ENCODE measurements at places on chromosomes 7 and 10. TPM values are rescaled to one million over a fixed set of nuclear protein-coding genes. Genes with fewer than 3 reads are reported as not detected.

KCND2 gene
- total RNA-seq: 0.30 TPM

NUTM2D gene
- total RNA-seq: 6.2 TPM

ASZ1 gene
- total RNA-seq: not detected

TAS2R41 gene
- not detected for total RNA-seq

ABI1 gene
- 58.8 TPM for total RNA-seq

VGF gene
- 40.5 TPM for total RNA-seq

- DNase-seq: no peak
- no peaks in the 10 kb centered on the region for H3K4me1 ChIP-seq
- no peaks in the 10 kb centered on the region for H3K27me3 ChIP-seq
- H3K36me3 ChIP-seq: no peaks in the 10 kb centered on the region
- no peak overlapping the region for H3K4me3 ChIP-seq
Observed at GRCh38 chr10:128466831-128467371, 340.7 kb upstream of the MKI67 start.

GRCh38 chr7:149071641-149072437 lies 18.7 kb downstream of the ZNF786 start:
- H3K27ac ChIP-seq: no peak overlapping the region
- peaks cover 15% of the 10 kb centered on the region for H3K36me3 ChIP-seq
- H3K4me3 ChIP-seq: no peak overlapping the region
- H3K27me3 ChIP-seq: no peaks in the 10 kb centered on the region

GRCh38 chr10:124745252-124745651 lies 1.1 kb upstream of the FAM53B start:
- H3K4me1 ChIP-seq: peaks cover 29% of the 10 kb centered on the region
- no peak overlapping the region for H3K4me3 ChIP-seq
- H3K36me3 ChIP-seq: no peaks in the 10 kb centered on the region
- no peak overlapping the region for H3K27ac ChIP-seq
- DNase-seq: no peak

GRCh38 chr7:12827920-12828319 lies 140.5 kb downstream of the ARL4A start:
- H3K4me1 ChIP-seq: peaks cover 3% of the 10 kb centered on the region
- H3K4me3 ChIP-seq: no peak overlapping the region
- DNase-seq: peak; percentile 63
- peak overlapping the region; percentile 3 for H3K27ac ChIP-seq
- H3K36me3 ChIP-seq: no peaks in the 10 kb centered on the region
- no peaks in the 10 kb centered on the region for H3K27me3 ChIP-seq

- no peaks in the 10 kb centered on the region for H3K36me3 ChIP-seq
- no peak overlapping the region for H3K27ac ChIP-seq
- H3K27me3 ChIP-seq: no peaks in the 10 kb centered on the region
- DNase-seq: no peak
- no peaks in the 10 kb centered on the region for H3K4me1 ChIP-seq
Observed at GRCh38 chr7:146375170-146375569, 258.6 kb downstream of the CNTNAP2 start.

DNA sequence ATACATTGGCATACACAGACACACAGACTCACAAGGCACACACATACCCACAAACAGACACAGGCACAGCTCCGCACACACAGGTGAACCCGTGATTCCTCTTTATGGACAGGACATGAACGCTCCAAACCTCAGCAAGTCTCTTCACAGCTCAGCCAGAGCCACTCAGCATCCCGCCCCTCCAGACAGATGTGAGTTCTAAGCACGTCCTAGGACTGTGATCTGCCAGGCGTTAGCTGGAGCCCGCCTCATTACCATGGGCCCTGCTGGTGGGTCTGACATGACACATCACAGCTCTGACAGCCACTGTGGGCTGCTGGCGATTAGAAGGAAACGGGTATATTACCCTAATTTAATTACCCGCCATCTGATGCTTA lies 176.7 kb upstream of the PPP2R2D start:
- no peak overlapping the region for H3K27ac ChIP-seq
- H3K4me3 ChIP-seq: no peak overlapping the region
- no peaks in the 10 kb centered on the region for H3K4me1 ChIP-seq
- H3K36me3 ChIP-seq: no peaks in the 10 kb centered on the region

DNA sequence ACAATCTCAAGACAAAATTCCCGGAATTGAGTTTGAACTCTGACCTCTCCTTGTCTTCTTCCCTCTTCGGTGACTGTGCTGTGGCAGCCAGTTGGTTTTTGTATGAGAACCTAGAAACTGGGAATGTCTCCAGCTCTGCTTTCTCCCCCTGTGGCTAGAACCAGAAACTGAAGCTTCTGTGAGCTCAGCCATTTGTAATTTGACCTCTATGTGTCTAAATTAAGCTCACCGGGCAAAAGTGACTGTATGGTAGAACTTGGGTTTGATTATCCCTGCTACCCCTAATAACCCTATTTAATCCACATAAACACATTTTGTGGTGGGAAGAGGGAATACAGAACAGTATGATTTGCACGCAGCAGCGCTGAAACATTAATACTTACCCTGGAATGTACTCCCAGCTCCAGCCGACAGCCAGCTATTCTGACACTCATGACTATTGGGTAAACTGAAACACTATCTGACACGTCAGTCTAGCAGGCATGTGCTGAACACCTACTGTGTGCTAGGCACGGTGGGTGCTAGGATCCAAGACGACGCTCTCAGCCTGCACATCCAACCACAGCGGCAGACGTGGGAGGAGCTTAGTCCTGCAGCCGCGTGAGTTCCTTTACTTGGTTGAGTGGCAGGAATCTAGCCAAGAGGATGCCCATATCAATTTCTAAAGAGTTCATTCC lies 324.8 kb downstream of the SFMBT2 start:
- H3K27me3 ChIP-seq: no peaks in the 10 kb centered on the region
- H3K4me1 ChIP-seq: peaks cover 14% of the 10 kb centered on the region
- H3K36me3 ChIP-seq: no peaks in the 10 kb centered on the region
- H3K27ac ChIP-seq: no peak overlapping the region

DNA sequence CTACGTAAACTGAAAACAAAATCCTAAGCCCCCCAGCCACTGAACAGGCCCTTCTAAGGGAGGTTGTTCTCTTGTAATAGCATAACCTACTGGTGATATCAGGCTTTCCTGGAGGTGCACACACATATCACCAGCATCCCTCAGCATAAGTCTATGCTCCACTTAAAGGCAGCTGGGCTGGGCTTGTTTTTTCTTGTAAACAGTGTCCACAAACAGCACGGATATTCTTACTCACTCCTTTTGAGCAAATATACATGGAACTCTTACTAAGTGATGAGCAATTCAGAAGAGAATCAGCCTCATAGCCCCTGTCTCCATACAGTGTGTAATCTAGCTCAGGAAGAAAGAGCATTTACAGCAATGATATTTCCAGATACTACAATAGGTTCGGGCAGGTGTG lies 2.4 kb downstream of the LRIT1 start:
- H3K4me3 ChIP-seq: no peak overlapping the region
- H3K27me3 ChIP-seq: no peaks in the 10 kb centered on the region
- H3K36me3 ChIP-seq: no peaks in the 10 kb centered on the region

GRCh38 chr7:157570531-157571200 lies 233.9 kb downstream of the DNAJB6 start:
- peak; percentile 83 for DNase-seq
- no peaks in the 10 kb centered on the region for H3K36me3 ChIP-seq
- no peak overlapping the region for H3K4me3 ChIP-seq
- peak overlapping the region; percentile 3 for H3K27ac ChIP-seq
- no peaks in the 10 kb centered on the region for H3K27me3 ChIP-seq

DNA sequence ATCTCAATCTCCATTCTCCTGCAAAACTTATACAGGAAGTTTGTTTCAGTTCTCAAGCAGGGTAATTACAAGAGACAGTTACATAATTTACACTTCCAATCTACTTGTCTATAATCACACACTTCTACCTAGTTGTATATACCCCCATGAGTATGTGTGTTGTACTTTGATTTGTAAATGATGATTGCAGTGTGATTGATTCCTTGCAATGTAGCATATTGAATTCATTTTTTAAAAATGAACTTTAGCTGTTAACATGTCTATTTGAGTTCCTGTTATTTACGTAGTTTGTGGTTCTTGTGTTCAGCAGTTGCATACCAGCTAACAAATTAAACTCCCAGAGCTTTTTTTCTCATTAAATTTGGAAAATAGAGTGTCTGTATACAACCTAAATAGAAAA lies 102.5 kb upstream of the SAMD8 start:
- H3K4me1 ChIP-seq: no peaks in the 10 kb centered on the region
- no peak for DNase-seq
- H3K4me3 ChIP-seq: no peak overlapping the region
- no peak overlapping the region for H3K27ac ChIP-seq

DNA sequence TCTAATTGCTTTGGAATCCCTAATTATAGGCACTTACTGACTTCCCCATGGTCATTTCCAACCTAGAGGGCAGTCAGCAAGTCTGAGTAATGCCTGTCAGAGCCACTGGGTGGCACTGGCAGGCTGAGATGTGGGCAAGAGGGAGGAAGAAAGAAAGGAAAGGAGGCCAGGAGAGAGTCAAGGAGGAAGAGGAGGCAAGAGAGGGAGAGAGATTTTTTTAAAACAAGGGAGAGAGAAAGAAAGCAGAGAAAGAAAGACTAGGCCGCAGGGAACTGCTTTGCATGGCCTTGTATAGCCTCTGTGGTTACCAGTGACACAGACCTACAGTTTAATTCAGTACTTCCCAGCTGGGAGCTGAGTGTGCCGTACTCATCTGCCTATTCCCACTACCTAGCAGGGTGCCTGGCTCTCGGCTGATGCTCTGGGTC lies 210.4 kb upstream of the ADO start:
- H3K4me3 ChIP-seq: no peak overlapping the region
- no peaks in the 10 kb centered on the region for H3K4me1 ChIP-seq
- H3K27me3 ChIP-seq: no peaks in the 10 kb centered on the region
- peak; percentile 26 for DNase-seq

GRCh38 chr7:103989200-103989784 lies at the start of gene RELN:
Gene RELN, minus strand, starts transcription at chr7:103989658. Its CDS starts 302 bp downstream, at chr7:103989356.
- peak; percentile 16 for DNase-seq
- H3K4me3 ChIP-seq: peak within 1 kb of the TSS; percentile 69
- H3K36me3 ChIP-seq: no peaks in the 10 kb centered on the region
- H3K27me3 ChIP-seq: peaks cover 31% of the 10 kb centered on the region

GRCh38 chr7:67678419-67678818 lies 681.8 kb downstream of the TYW1 start:
- no peak overlapping the region for H3K4me3 ChIP-seq
- H3K36me3 ChIP-seq: no peaks in the 10 kb centered on the region
- no peaks in the 10 kb centered on the region for H3K27me3 ChIP-seq
- no peak for DNase-seq

Measured in astrocyte (in vitro differentiated cells and primary cell).